GDM1 (cell line): ENCODE measurements at places on chromosomes 1 and 21.

DNA sequence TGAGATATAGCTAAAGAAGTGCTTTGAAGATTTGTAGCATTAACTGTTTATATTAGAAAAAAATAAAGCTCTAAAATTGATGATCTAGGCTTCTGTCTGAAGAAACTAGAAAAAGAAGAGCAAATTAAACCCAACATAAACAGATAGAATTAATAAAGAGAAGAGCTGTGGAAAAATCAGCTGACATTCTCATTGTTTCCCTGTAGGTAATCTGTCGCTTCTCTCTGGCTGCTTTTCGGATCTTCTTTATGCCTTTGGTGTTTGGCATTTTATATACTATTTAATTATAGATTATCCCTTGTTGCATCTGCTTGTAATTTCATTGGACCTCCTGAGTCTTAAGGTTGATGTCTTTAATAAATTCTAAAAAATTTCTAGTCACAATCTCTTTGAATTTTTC is 59.8 kb downstream of the MPZL1 start:
- no peak for DNase-seq

- DNase-seq: no peak
Measured at GRCh38 chr1:201213106-201213770, 22.6 kb downstream of the IGFN1 start.

DNA sequence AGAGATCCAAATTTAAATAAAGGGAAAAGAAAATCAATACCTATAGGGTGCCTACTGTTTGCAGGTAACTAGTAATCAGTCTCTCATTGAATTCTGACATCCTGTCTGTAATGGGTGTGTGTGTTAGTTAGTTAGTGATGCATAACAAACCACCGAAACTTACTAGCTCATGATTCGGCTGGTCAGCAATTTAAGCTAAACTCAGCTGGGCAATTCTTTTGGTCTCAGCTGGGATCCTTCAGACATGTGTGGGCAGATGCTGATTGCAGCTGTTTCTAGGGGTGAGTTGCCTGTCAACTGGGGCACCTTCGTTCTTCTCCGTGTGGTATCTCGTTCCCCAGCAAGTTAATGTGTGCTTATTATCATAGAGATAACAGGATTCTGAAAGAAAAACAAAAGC is 40.2 kb upstream of the ZNF124 start:
- DNase-seq: no peak

GRCh38 chr1:98920441-98921110 is 84.1 kb downstream of the PLPPR5 start:
- DNase-seq: no peak

DNA sequence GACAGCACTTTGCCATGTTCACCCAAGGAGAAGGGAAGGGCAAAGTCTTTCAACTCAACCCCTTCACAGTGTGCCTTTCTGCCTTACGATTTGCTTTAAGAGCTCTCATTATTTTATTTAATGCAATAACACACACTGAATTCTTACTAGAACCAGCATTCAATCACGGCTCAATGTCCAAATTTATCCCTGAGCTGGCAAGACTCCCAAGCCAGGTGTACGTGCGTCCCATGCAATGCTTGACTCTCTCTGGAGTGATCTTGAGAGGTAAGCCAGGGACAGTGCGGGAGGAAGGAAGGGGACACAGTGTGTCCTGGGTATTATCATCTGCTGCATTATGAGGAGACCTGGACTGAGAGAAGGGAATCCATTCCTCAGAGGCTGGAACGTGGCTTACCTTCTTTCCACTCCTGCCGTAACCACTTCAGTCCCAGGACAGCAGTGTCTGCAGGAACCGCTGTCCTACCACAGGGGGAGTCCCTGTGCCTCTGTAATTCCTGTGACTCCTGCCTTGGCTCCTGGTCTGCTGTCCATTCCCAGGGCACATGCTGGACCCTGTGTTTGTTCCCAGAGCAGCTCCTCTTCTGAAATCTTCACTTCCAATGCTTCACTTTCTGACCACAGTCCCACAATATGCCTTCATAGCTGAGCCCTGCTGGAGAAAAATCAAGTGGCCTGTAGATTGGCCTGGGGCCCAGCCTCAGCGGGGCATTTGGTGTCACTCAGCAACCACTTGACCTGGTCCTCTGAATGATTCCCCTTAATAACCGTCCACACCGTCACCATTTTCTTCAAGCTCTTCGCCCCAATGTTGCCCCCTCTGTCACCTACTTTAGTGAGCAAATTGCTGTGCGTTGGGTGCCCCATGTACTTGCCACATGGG is 28.6 kb upstream of the STUM start:
- DNase-seq: no peak

GRCh38 chr1:24775916-24776315 is 30.7 kb downstream of the CLIC4 start:
- DNase-seq: no peak

GRCh38 chr1:9691691-9692090 is 40.2 kb downstream of the PIK3CD start:
- no peak for DNase-seq

GRCh38 chr21:15018382-15018781 is 46.4 kb downstream of the NRIP1 start:
- no peak for DNase-seq

DNA sequence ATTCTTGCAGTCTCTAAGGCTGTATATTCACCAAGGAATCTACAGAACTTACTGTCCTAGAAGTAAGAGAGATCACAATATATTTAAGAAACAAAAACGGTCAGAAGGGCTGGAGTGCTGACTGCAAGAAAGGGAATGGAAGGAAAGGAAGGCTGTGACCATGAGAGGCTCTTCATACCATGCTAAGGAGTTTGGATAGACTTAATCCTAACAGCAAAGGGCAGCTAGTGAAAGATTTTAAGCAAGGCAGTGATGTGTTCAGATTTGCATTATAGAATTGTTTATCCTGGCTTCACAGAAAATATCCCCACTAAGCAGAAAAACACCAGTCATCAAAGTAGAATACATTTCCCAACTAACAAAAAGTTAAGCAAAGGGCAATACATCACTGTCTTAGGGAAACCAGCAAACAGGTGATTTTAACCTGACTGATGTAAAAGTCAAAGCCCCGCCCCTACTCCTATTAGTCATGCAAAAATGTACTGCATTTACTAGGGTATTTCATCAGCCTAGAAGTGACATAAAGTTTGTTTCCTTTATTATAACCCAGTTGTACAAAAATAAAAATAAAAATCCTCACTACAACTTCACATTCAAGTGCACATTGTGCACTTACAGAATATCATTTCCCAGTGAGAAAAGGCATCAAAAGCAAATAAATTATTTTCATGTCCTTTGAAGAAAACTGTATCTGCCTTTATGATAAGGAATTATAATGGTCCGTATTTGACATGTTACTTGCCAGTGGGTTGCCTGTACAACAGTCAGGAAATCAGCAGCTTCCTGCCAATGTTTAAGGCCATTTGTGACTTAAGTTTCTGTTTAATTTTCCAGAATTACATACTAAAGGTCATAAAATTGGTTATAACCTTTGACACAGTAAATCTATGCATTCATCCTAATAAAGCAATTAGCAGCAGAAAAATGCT is 17.2 kb downstream of the JAK1 start:
- peak; percentile 20 for DNase-seq

- no peak for DNase-seq
Measured at GRCh38 chr21:24852610-24853195, 754.6 kb downstream of the MRPL39 start.

GRCh38 chr1:18820791-18821641 is 38.4 kb downstream of the TAS1R2 start:
- DNase-seq: peak; percentile 6

GRCh38 chr1:109546311-109547109 is 1.9 kb upstream of the GNAI3 start:
- DNase-seq: peak; percentile 79

DNA sequence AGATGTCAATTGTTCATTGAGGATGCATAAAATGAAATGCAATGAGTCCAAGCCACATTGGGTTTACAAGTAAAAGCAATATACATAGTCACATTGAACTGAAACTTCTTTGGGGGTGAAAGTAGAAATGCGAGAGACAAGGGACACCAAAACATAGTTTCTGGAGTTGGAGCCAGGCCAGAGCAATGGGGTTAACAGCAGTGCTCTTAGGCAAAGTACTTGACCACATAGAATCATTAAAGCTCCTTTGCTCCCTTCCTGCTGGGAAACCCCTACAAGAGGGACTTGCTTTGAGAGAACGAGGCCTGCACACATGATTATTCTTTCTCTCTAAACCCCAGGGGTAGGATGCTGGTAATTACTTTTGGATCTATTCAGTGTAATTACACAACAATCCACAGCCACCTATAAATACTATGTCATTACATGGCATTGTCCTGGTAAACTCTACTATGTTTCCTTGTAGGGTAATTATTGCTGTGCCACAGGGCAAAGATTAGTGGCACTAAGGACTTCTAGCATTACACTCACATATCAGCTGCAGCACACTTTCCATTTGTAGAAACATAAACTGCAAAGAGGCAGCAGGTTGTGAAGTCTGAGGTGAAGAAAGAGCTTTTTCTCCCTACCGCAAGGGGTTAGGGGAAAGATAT is 421.6 kb upstream of the PBX1 start:
- no peak for DNase-seq

DNA sequence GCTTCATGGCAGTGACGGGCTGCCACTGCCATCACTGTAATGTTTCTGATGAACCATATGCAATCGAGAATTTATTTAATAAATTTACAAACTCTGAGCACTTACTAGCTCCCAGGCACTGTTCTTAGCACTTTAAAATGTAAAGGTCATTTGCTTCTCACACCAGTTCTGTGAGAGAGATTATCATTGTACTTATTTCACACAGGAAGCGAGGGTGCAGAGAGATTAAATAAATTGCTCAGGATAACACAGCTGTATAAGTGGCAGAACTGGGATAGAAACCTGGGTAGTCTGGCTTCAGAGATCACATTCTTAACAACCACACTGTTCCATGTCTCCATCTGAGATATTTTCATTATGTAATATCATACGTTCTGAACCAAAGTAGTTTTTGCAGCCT is 119.9 kb downstream of the MAST2 start:
- no peak for DNase-seq

DNA sequence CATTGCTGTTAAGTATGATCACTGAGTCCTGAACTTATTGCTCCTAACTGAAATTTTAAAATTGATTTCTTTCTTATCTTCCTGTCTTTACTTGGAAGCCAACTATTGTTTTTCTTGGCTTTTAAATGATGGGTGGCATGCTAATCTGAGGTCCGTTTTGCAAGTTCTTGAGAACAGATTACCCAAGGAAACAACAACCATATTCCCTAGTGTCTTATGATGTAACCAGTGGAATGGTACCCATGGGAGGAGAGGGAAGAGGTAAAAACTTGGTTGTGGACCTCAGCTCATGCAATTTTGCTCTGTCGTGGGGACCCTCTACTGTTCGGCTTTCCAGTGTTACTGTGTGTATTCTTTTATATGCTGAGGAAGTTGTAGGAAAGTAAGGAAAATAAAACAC is 454.8 kb upstream of the ADAMTS5 start:
- DNase-seq: no peak

GRCh38 chr21:25986928-25987327 is 183.6 kb downstream of the APP start:
- no peak for DNase-seq

DNA sequence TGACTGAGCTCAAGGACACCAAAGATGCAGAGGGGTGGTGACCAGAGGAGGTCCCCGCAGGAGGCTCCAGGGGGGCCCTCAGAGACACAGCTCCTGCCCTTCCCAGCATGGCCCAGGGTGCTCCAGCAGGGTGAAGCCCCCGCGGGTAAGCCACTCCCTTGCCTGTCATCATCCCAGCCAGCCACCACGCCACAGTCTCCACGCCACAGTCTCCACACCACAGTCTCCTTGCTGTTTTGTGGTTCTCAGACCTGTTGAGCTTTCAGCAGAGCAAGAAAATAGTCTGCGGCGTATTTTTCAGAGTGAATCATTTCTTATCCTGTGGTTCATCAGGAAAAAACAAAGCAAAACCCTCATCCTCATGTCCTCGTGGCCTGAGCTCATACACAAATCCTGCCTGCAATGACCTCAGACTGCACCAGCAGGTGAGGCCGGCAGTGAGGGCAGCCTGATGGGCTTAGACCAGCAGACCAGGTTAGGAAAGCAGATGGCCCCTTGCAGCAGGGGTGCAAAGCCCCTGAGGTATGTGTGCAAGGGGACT is 25.7 kb upstream of the ABCG1 start:
- DNase-seq: no peak

GRCh38 chr1:116957646-116958045 is 43.9 kb upstream of the CD101 start:
- no peak for DNase-seq

DNA sequence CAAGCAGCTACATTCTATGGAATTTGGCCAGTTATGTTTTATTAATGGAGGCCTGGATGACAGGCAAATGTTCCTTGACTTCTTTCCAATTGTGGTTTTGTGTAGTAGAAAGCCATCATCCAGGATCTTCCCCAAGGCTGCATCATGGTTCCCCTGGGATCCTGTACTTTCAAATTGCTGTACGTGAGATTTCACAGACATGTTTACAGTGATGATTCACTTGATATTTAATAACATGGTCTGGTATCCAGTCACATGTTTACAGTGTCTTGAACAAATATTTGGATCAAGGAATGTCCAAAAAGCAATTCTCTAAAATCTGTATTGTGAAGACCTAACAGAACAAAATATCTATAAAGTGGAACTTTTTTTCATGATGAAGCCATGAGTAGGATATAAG is 68.3 kb upstream of the ST6GALNAC3 start:
- no peak for DNase-seq

DNA sequence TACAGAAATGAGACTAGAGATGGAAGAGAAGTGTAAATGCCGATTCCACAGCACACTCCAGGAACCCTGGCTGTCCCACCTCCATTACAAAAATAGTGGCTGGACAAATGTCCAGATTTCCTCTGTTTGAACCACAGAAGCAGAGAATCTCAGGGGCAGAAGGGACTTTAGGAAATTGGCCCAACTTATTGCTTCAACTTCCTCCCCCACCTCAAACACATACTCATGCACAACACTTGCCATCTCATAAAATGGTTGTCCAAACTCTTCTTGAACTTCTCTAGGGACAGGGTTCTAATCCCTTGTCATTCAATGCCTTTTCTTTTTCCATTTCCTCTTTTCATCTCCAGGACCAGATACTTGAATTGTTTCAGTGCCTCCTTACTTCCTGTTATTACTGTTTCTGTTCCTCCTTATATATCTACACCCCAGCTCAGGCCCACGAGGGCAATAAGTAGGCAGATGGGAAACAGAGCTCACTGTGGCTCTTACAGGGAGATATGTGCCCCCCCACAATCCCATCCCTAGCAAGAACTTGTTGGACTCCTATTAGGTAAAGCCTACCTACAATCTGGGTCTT is 8.5 kb upstream of the B4GALT3 start:
- DNase-seq: peak; percentile 19

DNA sequence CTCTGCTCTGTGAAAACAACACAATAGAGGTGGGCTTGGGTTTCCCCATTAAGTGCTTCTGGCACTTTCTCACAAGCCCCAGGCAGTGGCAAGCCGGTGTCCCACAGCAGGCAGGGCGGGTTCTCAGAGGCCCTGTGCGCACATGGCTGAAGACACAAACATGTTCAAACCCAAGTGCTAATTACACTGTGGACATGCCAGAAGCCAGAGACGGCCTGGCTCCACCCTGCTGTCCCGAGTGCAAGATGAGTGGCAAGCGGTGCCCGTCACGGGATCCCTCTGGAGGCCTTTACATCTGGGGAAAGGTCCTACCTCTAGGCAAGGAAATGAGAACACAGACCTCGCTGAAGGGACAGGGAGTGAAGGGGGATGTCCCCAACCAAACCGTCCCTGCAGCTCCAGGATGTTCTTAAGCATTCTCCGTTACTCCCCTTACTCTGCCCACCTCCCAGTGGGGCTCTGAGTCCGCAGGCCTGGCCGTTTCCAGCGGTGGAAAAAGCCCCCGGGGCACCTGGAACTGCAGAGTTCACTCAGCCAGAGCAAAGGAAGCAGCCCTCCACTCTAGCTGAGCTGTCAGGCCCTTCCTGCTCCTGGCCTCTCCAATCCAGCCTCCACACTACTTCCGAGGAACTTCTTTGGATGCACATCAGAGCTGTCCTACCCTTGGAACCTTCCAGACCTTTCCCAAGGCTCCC is 57.4 kb downstream of the SLC66A1 start:
- no peak for DNase-seq
